ENCODE measurements at places on chromosomes 16 and 17.
A peak's percentile ranks its signal among the peaks of the same experiment; 100 is the strongest.

DNA sequence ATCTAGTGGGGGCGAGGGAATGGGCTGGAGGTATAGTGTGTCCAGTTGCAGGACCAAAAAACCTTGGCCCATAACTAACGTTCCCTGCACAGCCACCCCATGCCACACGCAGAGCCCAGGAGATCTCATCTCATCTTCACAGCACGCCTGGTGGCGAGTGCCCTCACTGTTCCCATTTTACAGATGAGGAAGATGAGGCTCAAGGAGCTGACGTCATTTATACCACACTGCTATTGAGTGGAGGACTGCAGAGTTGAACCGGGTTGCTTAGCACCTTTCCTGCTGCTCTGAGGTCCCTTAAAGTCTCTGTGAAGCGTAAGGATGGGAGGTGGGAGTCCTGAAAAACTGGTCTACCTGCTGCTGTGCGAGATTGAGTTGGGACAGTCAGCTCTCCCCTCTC, 172.5 kb downstream of the XYLT1 start:
- no peak for DNase-seq

GRCh38 chr16:86708431-86708830, 130.1 kb downstream of the FOXL1 start:
- DNase-seq = no peak

- DNase-seq = no peak
These were observed 9.3 kb downstream of the CCDC40 start for GRCh38 chr17:80045703-80046102.

DNA sequence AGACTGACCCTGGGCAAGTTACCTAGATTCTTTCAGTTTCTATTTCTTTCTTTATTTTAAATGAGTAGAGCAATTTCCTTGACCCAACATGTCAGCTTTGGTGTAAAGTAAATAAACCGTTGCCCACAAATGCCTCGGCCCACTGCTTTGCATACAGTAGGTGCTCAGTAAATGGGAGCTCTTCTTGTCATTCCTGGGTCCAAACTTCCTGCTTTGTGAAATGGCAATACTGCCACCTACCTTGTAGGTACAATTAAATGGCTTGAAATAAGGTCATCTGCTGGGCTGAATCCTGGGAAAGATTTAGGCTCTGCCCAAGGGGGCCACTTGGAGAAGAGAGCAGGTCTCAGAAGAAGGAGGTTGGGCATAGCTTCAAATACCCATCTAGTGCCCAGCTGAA, 253.0 kb downstream of the HS3ST3B1 start:
- DNase-seq = no peak

GRCh38 chr16:86575754-86576557, 2.4 kb upstream of the FOXL1 start:
- peak; percentile 62 for DNase-seq

DNA sequence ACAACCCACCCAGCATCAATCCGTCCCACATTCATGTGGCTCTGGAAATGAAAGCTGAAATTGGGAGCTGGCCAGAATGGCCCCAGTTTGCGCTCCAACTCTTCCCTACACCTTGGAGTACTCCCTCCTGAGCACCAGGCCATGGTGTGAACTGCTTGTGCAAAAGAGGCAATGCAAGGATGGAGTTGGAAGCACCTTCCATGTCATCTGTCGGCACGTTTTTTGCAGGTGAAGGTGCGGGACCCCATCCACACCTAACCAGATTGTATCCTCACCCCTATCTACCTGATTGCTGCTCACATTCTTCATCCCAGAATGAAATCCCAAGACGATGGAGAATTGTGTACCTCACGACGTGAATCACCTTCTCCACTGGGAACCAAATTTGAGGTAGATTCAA, 136.6 kb upstream of the WSB1 start:
- DNase-seq = no peak

GRCh38 chr16:66127459-66128370, 238.8 kb upstream of the CDH5 start:
- no peak for DNase-seq

DNA sequence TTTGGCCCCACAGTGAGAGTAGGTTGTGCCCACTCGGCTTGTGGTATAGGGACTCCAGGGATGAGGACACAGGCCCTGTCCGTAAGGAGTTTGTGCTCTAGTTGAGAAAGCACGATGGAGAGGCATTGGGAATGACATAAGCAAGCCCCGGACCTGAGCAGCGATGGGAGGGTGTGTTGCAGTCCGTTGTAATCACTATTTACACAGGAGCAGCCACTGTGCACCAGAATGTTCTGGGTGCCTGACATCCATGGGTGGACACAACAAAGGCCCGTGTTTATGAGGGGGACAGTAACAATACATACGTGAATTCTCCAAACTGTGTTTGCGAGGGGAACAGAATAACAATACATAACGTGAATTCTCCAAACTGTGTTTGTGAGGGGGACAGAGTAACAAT, 86.8 kb downstream of the NPIPB11 start:
- no peak for DNase-seq

- no peak for DNase-seq
These were observed 35.0 kb downstream of the SNX29 start for GRCh38 chr16:12011565-12011964.

DNA sequence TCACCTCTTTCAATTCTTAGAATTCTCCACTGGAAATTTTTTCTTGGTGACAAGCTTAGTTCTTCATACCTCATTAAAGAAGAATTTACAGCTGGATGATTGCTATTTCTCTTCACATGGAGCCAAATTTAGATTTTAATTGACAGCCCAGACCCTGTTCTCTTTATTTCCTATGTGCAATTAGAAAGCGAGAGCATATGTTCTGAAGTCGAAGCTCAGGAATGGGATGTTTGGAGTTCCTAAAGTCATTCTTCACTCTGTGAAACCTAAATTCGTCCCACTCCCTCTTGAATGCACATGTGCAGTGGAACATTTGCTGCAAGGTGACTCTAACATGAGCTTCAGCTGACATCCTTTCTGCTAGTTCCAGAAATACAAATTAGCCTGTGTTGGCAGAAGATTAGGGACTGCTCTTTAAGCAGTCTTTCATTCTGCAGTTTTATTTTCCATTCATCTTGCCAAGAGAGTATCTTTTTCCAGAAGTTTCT, 129.3 kb upstream of the KCNJ16 start:
- DNase-seq = no peak

DNA sequence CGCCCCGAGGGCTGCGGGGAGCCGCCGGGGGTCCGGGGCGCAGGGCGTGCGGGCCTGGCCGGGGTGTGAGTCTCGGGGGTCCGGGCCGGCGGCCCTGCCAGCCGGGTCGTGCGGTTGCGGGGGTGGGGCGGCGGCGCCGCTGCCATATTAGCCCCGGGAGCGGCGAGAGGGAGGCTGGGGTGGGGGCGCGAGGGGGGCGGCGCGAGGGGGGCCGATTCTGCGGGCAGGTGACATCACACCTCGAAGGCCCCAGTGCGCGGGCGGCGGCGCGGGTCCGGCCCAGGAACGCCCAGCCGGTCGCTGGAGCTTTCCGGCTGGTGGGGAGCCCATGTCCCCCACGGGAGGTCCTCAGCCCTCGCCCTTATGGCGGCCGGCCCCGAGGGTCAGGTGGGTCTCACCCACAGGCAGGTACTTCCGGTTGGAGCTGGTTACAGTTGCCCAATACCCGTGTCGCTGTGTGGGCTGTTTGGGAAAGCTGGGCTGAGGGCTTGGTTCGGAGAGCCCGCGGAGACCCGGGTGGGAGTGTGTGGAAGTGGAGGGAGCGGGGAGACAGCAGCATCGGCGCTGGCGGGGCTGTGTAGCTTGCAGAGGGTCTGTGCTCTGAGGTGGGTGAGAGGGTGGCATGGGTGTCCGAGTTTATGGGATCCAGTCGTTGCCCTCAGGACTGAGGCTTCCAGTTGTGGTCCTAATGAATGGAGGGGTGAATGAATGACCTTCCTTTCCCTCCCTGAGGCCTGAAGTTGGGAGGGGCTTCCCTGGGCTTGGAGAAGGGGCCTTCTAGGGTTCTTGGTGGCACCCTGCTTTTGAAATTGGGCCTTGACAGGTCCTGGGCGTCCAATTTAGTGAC, 804 bp downstream of the ATP6V0C start:
- DNase-seq = peak; percentile 43

GRCh38 chr16:1543085-1543896, 9.8 kb downstream of the TMEM204 start:
- no peak for DNase-seq

GRCh38 chr17:78746263-78746948, 35.7 kb downstream of the CYTH1 start:
- no peak for DNase-seq

DNA sequence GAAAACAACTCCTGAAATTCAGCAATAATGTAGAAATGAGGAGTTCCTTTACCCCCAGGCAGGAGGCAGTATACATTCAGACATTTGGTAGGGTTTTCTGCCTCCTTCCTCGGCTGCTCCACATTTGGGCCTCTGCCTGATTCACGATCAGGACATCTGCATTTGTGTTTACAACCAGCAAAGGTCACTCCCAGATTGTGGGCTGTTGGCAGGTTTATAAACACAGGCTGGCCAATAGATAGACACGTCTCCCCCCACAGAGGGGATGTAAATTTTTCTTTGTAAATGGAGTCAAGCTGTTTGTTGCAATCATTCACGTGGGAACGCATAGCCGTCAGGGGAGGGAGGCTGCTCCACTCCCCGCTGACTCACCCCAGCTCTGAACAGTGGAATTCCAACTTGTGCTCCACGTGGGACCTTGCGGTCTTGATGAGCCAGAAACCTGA, 252.1 kb upstream of the N4BP1 start:
- DNase-seq = peak; percentile 35

GRCh38 chr17:72517413-72518158, 396.8 kb downstream of the SOX9 start:
- DNase-seq = no peak

- DNase-seq = no peak
These were observed 14.3 kb downstream of the EFCAB13 start for GRCh38 chr17:47338026-47338425.

DNA sequence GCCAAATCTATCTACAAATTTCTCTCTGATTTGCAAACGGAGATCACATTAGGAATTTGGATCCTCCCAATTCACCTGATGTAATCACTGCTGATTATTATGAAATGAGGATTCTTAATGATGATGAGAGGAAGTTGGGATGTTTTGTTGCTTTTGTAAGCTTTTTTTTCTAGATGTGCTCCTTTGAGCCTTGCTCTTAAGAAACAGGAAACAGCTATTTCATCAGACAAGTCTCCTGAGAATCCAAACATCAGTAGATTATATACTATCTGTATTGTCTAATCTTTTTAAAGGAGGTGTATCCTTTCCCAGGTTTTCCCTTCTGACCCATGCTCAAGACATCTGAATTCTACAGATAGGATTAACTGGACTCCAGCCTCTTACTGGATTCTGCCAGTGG, 73.3 kb downstream of the KIF2B start:
- DNase-seq = no peak

All from germinal center (tissue), 1 donor.